ENCODE measurements at places on chromosomes 1 and 21. TPM values are rescaled to one million over a fixed set of nuclear protein-coding genes. Genes with fewer than 3 reads are reported as not detected.

The RIPK4 gene
- 25.4 TPM for total RNA-seq

The HMGCS2 gene
- total RNA-seq, result 10.2 TPM

The THEM5 gene
- not detected for total RNA-seq

The ARHGEF16 gene
- 35.6 TPM for total RNA-seq

The B3GALT6 gene
- total RNA-seq, result 24.8 TPM

The GRIK1 gene
- not detected for total RNA-seq

The PROX1 gene
- 17.6 TPM for total RNA-seq

The OR2L13 gene
- total RNA-seq, result not detected

The FMO2 gene
- total RNA-seq, result not detected

The OR2M3 gene
- total RNA-seq, result not detected

The POLR3GL gene
- total RNA-seq, result 3.4 TPM

The UMODL1 gene
- 0.21 TPM for total RNA-seq

GRCh38 chr1:198907423-198907746, 268.5 kb downstream of the PTPRC start:
- no peak for DNase-seq
- no peak overlapping the region for H3K4me3 ChIP-seq
- H3K27me3 ChIP-seq, result no peaks in the 10 kb centered on the region
- H3K4me1 ChIP-seq, result no peaks in the 10 kb centered on the region
- no peak overlapping the region for H3K27ac ChIP-seq

DNA sequence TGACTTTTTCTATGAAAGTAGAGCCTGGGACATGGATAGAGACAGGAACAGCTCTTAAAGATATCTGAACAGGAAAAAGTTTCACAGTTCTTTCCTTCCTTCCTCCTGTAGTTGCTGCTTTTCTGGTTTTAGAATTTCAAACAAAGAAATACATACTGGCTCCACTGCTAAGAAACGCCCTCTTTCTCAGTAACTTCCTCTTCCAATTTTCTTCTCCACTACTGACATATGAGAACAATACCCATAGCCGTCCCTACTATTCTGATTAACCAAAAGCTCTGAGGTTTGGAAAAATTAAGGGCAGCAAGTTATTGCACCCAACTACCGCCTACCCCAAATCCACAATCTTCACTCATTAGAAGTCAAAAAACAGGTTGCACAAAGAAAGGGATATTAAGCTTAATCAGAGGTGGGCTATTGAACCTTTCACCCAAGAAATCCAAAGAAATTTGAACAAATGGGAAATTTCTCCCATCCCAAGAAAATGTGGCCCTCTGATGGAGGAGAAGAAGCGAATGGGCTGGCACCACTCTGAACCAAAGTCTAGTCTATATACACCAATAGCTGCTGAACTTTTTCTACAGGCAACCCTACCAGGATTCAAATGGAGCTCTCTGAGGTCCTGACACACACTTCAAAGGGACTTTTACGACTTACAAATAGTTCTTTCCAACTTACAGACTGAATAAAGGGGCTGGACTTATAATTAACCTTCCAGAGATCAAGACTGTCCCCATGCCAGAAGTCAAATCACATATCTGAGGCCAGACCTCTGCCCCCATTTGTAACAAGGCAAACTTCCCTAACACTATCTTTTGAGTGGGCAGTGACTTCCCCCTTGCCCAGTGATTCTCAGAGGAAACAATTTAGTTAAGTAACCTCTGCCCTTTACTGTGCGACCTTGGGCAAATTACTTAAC, 1.7 kb downstream of the WASF2 start:
- peaks cover 11% of the 10 kb centered on the region for H3K4me1 ChIP-seq
- H3K27me3 ChIP-seq, result no peaks in the 10 kb centered on the region
- H3K36me3 ChIP-seq, result no peaks in the 10 kb centered on the region
- peak overlapping the region; percentile 91 for H3K4me3 ChIP-seq
- no peak for DNase-seq

DNA sequence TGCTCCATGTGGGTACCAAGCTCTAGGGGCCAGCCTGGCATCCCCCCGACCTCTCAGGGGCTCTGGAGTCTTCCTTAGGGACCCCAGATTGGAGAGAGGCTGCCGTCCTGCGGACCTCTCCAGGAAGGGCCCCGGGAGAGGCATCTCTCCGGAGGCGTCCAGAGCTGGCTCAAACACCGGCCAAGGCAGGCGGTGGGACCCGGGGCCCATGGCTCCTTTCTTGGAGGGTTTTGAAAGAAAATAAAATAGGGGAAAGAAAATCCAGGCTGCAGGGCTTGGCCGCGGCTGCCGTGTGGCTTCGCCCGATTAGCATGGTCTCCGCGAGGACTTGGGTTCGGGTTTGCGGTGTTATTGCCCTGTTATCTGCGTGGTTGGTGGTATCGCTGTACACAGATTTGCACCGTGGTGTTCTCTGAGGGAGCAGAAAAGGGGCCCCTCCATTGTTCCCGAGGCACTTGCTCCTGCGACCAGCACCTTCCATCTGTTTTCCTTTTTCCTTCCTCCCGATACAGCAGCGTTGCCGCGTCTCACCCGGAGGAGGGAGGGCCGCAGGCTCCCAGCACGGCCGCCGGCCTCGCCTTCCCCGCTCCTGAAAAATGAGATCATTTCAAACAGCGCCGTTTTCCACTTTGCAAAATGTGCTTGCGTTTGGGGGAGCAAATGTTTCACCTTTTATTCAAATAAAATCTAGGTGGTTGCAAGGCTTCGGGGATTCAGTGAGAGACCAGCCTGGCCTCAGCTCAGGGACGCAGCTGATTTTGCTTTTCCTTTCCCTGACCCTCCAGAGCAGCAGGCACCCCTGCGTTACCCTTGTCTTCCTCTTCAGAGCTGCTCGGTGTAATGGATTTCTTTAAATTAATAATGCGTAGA, 86.3 kb downstream of the PRDM16 start:
- H3K4me3 ChIP-seq, result no peak overlapping the region
- no peaks in the 10 kb centered on the region for H3K4me1 ChIP-seq
- no peak for DNase-seq
- H3K27ac ChIP-seq, result no peak overlapping the region
- no peaks in the 10 kb centered on the region for H3K27me3 ChIP-seq

GRCh38 chr21:42387843-42388340, 8.0 kb downstream of the TMPRSS3 start:
- peak; percentile 1 for DNase-seq
- H3K36me3 ChIP-seq, result no peaks in the 10 kb centered on the region
- H3K4me3 ChIP-seq, result no peak overlapping the region
- no peak overlapping the region for H3K27ac ChIP-seq

- H3K27ac ChIP-seq, result no peak overlapping the region
- no peaks in the 10 kb centered on the region for H3K27me3 ChIP-seq
- H3K36me3 ChIP-seq, result no peaks in the 10 kb centered on the region
- no peak overlapping the region for H3K4me3 ChIP-seq
- peak; percentile 49 for DNase-seq
These were observed 389.9 kb downstream of the SMYD3 start for GRCh38 chr1:246117066-246117791.

DNA sequence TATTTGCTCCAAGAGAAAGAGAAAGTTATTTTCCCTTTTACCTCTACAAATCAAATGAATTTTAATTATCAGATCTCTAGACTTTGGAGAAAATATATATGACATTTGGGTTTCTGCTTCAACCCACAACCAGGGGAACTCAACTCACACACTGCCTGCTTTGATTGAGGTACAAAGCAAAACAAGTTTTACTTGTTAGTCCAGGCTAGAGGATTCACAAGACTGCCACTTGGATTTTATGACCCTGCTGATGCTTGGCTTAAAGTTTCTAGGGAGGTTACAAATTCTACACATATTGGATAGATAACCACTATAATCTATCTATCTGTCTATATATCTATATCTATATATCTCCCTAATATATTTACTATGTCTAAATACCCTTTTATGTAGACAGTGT, 467.3 kb upstream of the RGS18 start:
- H3K4me1 ChIP-seq, result peaks cover 4% of the 10 kb centered on the region
- no peaks in the 10 kb centered on the region for H3K36me3 ChIP-seq
- no peak for DNase-seq
- H3K4me3 ChIP-seq, result no peak overlapping the region
- H3K27ac ChIP-seq, result no peak overlapping the region
- no peaks in the 10 kb centered on the region for H3K27me3 ChIP-seq

- no peaks in the 10 kb centered on the region for H3K36me3 ChIP-seq
- DNase-seq, result no peak
- peaks cover 26% of the 10 kb centered on the region for H3K4me1 ChIP-seq
- H3K27ac ChIP-seq, result no peak overlapping the region
- H3K27me3 ChIP-seq, result no peaks in the 10 kb centered on the region
- peak overlapping the region; percentile 72 for H3K4me3 ChIP-seq
These were observed 4.1 kb downstream of the RNF223 start for GRCh38 chr1:1069711-1070676.

GRCh38 chr1:223290397-223290796, 73.6 kb downstream of the SUSD4 start:
- H3K4me3 ChIP-seq, result no peak overlapping the region
- no peaks in the 10 kb centered on the region for H3K4me1 ChIP-seq
- H3K36me3 ChIP-seq, result no peaks in the 10 kb centered on the region
- no peak for DNase-seq

DNA sequence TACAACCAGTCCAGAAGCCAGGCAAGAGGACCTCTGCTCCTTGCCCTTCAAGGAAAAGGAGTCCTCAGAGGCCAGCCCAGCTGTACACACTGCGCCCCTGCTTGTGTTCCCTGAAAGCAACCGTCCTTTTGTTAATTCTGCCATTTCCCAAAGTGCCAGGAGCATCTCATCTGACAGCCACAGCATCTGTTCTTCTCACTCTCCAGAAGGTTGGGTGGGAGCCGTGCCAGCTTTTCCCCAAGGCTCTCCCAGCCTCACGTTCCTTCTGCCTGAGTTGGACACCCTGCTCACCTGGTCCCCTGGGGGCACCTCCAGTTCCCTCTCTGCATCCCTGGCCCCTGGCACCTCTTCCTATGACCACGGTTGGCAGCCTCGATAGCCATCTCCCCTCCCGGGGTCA, 10.5 kb upstream of the CNTN2 start:
- no peaks in the 10 kb centered on the region for H3K27me3 ChIP-seq
- no peaks in the 10 kb centered on the region for H3K4me1 ChIP-seq
- no peaks in the 10 kb centered on the region for H3K36me3 ChIP-seq
- no peak overlapping the region for H3K27ac ChIP-seq

- H3K4me1 ChIP-seq, result 0 out of 2 replicates have a peak, but pooled peaks cover 5% of the 10 kb centered on the region
- H3K27ac ChIP-seq, result no peak overlapping the region
- peak overlapping the region; percentile 74 for H3K4me3 ChIP-seq
- peak; percentile 38 for DNase-seq
- H3K36me3 ChIP-seq, result no peaks in the 10 kb centered on the region
These were observed 1.3 kb downstream of the NOS1AP start for GRCh38 chr1:162070825-162071224.

- DNase-seq, result no peak
- H3K4me3 ChIP-seq, result no peak overlapping the region
- H3K4me1 ChIP-seq, result no peaks in the 10 kb centered on the region
- no peaks in the 10 kb centered on the region for H3K27me3 ChIP-seq
These were observed 105.6 kb upstream of the PLXNA2 start for GRCh38 chr1:208349694-208350330.

DNA sequence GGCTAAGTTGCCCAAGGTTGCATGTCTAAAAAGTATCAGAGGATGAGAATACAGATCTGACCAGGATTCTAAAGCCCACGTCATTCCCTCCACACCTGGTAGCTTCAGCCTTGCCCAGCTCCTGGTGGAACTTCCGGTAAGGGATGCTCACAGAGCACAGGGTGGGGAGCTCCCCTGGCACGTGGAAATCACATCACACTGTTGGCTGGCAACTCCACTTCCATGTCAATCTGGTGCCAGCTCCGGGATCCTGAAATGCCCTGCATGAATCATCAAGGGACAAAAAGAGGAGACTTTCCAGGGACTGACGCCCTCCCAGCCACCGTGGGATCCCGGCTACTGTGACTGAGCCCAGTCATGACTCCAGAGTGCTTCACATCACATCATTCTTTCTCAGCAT, 12.4 kb upstream of the BCAR3 start:
- no peaks in the 10 kb centered on the region for H3K36me3 ChIP-seq
- H3K27ac ChIP-seq, result no peak overlapping the region
- no peak for DNase-seq
- H3K4me3 ChIP-seq, result no peak overlapping the region

- H3K4me3 ChIP-seq, result no peak overlapping the region
- no peaks in the 10 kb centered on the region for H3K4me1 ChIP-seq
- H3K27ac ChIP-seq, result no peak overlapping the region
- H3K36me3 ChIP-seq, result no peaks in the 10 kb centered on the region
- no peaks in the 10 kb centered on the region for H3K27me3 ChIP-seq
- no peak for DNase-seq
These were observed 1667.8 kb downstream of the MRPL39 start for GRCh38 chr21:23939369-23940065.

GRCh38 chr21:34590520-34590919, 24.4 kb downstream of the RCAN1 start:
- no peak for DNase-seq
- 0 out of 2 replicates have a peak, but pooled peaks cover 3% of the 10 kb centered on the region for H3K4me1 ChIP-seq
- H3K36me3 ChIP-seq, result no peaks in the 10 kb centered on the region
- H3K4me3 ChIP-seq, result no peak overlapping the region
- no peaks in the 10 kb centered on the region for H3K27me3 ChIP-seq

DNA sequence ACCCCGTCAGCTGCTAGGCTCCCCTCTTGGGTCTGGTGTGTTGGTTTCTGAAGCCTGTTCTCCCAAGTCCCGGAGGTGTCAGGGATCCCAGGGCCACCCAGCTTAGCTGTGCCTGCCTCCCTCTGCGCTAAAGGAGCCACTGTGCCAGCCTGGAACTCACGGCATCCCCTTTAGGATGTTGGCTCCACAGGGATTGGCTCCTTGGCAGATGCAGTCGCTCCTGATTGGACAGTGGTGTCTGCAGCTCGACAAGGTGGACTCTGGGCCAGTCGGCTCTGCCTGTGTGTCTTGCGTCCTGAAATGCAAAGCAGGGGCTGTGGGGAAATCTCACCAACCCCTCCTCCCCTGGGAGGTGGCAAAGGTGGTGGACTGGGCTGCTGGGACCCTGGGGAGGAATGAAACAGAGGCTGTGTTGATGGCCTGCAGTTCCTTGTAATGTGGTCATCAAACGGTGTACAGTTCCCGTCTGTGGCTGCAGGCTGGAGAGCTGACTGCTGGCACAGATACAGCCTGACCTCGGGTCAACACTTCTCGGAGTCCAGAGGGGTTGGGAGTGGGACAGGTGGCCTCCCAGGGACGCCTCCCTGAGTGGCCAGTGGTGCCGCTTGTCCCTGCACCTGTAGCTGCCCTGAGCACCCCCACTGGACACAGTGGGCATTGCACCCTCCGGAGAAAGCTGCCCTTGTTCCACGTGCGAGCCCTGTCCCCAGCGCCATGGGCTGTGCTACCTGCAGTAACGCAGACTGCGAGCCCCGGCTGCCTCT, 11.5 kb upstream of the KCNAB2 start:
- H3K27ac ChIP-seq, result no peak overlapping the region
- H3K4me1 ChIP-seq, result no peaks in the 10 kb centered on the region
- H3K36me3 ChIP-seq, result no peaks in the 10 kb centered on the region
- no peak for DNase-seq
- no peak overlapping the region for H3K4me3 ChIP-seq

- DNase-seq, result no peak
- H3K4me1 ChIP-seq, result no peaks in the 10 kb centered on the region
- no peaks in the 10 kb centered on the region for H3K27me3 ChIP-seq
- no peaks in the 10 kb centered on the region for H3K36me3 ChIP-seq
- H3K4me3 ChIP-seq, result no peak overlapping the region
These were observed 13.6 kb upstream of the C1orf185 start for GRCh38 chr1:51088474-51088873.
